Cardiac septum (tissue), 1 donor: ENCODE measurements at places on chromosomes 1 and 21. TPM values are rescaled to one million over a fixed set of nuclear protein-coding genes. Genes with fewer than 3 reads are reported as not detected.

The ARHGAP29 gene
- 25.5 TPM for total RNA-seq

The DCDC2B gene
- total RNA-seq: not detected

The C1orf185 gene
- total RNA-seq: not detected

The LRRIQ3 gene
- 0.43 TPM for total RNA-seq

The CD52 gene
- total RNA-seq: 4.6 TPM

The UBL4B gene
- not detected for total RNA-seq

The POU2F1 gene
- total RNA-seq: 9.9 TPM

The NID1 gene
- total RNA-seq: 42.1 TPM

The FCRL4 gene
- total RNA-seq: not detected

The OSBPL9 gene
- 48.7 TPM for total RNA-seq

The GLIS1 gene
- total RNA-seq: 0.30 TPM

The PGM1 gene
- 199 TPM for total RNA-seq

The SLC44A5 gene
- 3.9 TPM for total RNA-seq

The TP73 gene
- 0.30 TPM for total RNA-seq

The PLA2G4A gene
- total RNA-seq: 1.3 TPM

The AMY2A gene
- not detected for total RNA-seq

The TMPRSS3 gene
- not detected for total RNA-seq

The TRIM67 gene
- 0.24 TPM for total RNA-seq

The LIPI gene
- not detected for total RNA-seq

The F5 gene
- 0.97 TPM for total RNA-seq

The PLA2G2D gene
- total RNA-seq: not detected

The ALX3 gene
- total RNA-seq: 0.22 TPM

The TCHH gene
- total RNA-seq: 0.05 TPM

The PLXNA2 gene
- 23.8 TPM for total RNA-seq

The KRTAP13-2 gene
- total RNA-seq: not detected

The PTGFR gene
- 2.0 TPM for total RNA-seq

The MRPS6 gene
- 30.2 TPM for total RNA-seq

The OLFML3 gene
- total RNA-seq: 8.2 TPM

The SLC35D1 gene
- total RNA-seq: 4.5 TPM

The FLG gene
- total RNA-seq: 0.03 TPM

The CRABP2 gene
- total RNA-seq: 3.7 TPM

The RHBDL2 gene
- not detected for total RNA-seq

The KRTAP7-1 gene
- not detected for total RNA-seq

The TRIM45 gene
- total RNA-seq: 8.9 TPM

The HTR6 gene
- not detected for total RNA-seq

The CYP4Z1 gene
- not detected for total RNA-seq

The SYF2 gene
- 35.4 TPM for total RNA-seq

The KIF14 gene
- 0.05 TPM for total RNA-seq

The THRAP3 gene
- 86.5 TPM for total RNA-seq

The GBP4 gene
- total RNA-seq: 6.4 TPM

The IL12RB2 gene
- total RNA-seq: 0.22 TPM

The OLIG2 gene
- total RNA-seq: not detected

The PPIAL4G gene
- total RNA-seq: not detected

The PTPRC gene
- 11.4 TPM for total RNA-seq

The DISP1 gene
- 3.0 TPM for total RNA-seq

The NGF gene
- 2.1 TPM for total RNA-seq

The PROK1 gene
- total RNA-seq: 0.46 TPM

The LENEP gene
- not detected for total RNA-seq

The IGFN1 gene
- total RNA-seq: 0.05 TPM
